ENCODE measurements at places on chromosomes 12 and 14.

- no peak for DNase-seq
These were observed 8.3 kb upstream of the PRKAG1 start for GRCh38 chr12:49026678-49027480.

DNA sequence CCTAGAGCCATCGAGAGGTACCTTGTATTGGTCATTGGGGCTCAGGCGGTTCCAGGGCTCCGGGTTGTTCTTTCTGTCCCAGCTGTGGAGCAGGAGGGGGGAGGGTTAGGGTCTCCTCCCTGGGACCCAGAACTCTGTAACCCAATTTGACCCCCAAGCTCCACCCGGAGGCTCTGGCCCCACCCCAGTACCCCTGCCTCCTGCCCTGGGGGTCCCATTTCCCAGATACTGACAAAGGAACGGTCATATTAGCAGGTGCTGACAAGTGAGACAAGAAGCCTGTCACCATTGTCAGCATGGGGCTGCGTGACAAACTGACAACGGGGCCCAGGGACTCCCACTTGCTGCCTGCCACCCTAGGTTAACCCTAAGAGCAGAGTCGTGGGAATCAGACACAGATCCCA is 6.2 kb downstream of the SHMT2 start:
- no peak for DNase-seq

DNA sequence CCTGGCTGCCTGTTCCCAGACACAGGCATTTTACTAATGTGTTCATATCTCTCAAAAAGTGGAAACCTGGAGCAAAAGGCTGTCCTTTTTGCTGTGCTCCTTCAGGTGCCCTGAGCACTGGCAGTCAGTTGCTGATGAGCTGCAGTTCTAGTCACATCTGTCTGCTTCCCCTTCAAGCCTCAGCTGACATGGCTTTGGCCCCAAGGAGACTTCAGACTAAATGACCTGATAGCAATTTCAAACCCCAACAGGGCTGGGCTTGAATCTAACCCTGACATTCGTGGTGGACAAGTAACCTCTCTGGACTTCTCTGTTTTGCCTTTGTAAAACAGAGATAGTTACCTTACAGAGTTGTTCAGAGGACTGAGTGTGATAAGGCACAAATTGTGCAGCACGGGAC is 5.7 kb downstream of the SERPINA9 start:
- DNase-seq = no peak

DNA sequence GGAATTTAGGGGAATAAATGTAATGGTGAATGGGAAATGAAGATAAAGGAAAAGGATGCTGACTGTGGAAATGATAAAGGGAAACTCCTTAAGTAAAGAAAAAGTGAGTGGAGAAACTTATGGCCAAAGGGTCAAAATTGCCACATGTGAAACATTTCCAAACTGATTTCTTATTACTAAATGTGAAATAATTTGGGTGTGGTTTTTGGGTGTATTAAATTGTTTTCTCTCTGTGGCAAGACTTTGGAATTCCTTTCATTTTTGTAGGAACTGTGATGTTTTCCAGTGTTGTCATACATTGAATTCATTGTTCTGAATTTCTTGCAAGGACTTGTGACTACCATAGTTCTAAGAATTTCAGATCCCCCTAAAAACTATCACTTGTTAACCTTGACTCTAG is 1891.5 kb upstream of the SEL1L start:
- peak; percentile 79 for DNase-seq

DNA sequence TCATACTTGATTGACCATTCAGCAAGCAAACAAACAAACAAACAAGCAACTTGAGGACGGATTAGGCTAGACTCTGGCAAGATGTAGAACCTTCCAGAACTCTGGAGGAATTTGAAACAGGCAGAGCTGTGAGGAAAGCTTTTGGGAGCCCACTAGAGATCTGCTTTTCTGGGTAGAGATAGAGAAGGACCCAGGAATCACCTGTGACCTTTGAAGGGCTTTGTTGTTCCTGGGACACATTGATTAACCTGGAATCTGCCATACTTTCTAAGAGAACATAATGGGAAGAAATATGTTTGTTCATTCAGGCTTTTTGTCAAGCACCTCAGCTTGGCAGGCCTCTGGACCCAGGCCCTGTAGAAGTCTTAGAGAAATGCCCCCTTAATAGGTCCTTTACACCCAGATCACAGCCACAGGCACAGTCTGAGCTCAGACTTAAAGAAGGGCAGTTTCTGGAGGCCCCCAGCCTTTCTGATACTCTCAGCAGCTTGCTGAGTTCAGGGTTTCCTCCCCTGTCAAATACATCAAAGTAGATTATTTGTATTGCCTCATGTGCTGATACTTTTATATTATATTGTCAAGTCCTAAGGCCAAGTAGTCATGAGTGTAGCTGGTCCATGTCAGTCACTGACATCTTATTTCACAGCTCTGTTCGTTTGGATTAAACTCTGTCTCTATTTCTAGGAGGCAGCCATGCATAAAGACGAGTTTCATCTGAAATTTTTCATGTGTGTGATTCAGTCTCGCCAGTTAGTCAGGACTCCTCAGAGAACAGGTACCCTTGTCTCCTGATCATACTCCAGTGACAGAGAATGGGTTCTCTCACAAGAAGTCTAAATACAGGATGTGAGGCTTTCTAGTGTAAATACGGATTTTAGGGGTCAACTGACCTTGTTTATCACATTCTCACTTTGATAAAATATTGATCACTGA is 1.1 kb upstream of the SENP1 start:
- no peak for DNase-seq

DNA sequence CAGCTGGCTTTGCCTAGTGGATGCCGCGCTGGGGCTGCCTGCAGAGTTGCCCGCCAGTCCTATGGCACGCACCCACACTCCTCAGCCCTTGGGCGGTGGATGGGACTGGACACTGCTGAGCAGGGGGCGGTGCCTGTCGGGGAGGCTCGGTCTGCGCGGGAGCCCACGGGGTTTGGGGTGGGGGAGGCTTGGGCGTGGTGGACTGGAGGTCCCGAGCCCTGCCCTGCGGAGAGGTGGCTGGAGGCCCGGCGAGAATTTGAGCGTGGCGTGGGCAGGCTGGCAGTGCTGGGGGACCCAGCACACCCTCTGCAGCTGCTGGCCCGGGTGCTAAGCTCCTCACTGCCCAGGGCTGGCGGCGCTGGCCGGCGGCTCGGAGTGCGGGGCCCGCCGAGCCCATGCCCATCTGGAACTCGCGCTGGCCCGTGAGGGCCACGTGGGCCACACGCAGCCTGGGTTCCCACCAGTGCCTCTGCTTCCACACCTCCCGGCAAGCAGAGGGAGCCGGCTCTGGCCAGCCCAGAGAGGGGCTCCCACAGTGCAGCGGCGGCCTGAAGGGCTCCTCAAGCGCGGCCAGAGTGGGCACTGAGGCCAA is 68.1 kb downstream of the ETNK1 start:
- no peak for DNase-seq

DNA sequence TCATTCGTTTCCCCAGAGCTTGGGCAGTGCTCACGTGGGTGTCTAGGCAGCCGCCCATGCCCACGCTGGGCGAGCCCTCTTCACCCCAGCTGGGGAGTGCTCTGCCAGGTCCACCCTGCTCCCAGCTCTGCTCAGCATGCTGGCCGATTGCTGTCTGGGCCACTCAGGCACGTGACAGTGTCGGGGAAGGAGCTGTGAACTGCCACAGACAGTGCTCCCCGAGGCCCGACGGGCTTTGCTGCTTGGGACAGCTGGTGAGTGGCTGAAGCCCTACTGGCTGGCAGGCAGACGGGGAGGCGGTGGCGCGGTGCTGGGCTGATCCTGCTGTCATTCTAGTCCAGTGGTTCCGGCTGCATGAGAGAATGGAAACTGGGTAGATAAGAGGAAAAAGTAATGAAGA is 15.8 kb downstream of the NOC4L start:
- DNase-seq = no peak

DNA sequence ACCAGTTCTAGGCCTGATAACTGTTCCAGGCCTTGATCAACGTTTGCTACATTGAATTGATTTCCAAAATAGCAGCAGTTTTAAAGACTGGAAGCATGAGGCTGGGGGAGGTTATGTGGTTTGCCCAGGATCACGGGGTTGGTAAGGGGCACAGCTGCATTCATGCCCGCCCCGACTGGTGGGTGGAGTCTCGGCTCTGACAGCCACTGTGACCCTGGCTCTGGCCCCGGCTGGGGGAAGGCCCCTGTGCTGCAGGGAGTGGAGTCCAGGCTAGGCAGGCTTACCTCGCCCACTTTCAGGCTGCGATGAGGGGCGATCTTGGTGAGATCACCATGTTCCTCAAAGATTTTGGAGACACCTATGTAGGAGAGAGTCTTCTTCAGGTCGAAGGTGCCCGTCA is 13.3 kb upstream of the SERPINA9 start:
- DNase-seq = no peak

DNA sequence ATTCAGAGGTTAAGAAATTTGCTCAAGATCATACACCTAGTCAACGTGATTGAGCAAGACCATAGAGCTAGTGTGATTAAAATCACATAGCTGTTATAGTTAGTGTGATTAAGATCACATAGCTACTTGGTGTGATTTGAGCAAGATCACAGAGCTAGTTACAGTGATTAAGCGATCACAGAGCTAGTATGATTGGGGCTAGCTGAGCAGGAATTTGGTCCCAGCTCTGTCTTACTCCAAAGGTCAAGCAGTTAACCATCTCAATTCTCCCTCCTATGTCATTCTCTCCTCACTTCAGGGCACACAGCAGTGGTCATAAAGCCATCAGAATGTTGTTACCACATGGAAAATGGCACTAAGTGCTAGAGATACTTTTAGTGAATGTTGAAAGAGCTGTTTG is 158.2 kb downstream of the SPTSSA start:
- no peak for DNase-seq

DNA sequence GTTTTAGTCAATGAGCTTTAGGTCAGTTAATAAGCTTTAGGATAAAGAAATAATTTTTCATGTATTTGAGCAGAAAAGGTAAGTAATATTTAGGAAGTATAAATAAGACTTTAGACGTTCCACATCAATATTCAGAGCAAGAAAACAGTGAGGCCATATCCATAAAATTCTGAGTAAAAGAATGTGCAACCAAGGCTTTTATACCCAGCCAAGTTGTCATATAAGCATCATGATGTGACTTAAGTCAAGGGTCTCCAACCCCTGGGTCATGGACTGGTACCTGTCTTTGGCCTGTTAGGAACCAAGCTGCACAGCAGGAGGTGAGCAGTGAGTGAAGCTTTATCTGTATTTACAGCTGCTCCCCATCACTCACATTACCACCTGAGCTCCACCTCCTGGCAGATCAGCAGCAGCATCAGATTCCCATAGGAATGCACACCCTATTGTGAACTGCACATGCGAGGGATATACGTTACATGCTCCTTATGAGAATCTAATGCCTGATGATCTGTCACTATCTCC is 74.1 kb downstream of the ZNF664 start:
- no peak for DNase-seq

GRCh38 chr12:107454109-107454830 is 231.3 kb upstream of the PWP1 start:
- no peak for DNase-seq

DNA sequence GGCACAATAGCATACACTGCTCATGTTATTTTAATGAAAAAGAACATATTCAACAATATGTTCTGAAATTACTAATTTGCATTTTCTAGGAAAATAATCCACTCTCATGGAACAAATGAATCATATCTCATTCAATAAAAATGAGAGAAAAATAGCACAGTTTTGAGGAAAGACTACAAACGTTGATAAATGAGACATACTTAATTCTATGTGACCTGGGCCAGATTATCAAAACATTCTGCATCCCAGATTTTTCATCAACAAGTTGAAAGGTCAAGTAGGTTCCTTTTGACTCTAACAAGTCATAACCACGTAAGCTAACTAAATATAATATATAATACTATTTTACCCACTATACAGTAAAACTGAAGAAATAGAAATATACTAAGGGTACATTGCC is 296.7 kb downstream of the CEP128 start:
- DNase-seq = no peak

DNA sequence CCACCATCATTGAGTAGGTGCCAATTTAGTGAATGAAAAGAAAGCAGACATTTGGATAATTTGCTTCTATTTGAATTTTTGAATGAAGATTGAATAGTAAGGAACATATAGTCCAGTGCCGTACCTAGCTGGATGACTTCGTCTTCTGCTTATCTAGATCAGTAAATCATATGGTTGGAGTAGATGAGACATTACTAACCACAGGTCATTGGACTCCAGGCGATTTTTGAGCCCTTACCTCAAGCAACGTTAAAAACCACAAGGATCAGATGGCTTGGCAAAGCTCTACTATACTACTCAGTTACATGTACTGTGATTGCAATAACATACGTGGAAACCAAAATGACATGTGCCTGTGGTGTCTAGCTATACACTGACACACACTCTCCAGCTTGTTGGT is 1.7 kb upstream of the SPATS2 start:
- peak; percentile 70 for DNase-seq

- no peak for DNase-seq
These were observed 462.9 kb upstream of the USP15 start for GRCh38 chr12:61797266-61797665.

DNA sequence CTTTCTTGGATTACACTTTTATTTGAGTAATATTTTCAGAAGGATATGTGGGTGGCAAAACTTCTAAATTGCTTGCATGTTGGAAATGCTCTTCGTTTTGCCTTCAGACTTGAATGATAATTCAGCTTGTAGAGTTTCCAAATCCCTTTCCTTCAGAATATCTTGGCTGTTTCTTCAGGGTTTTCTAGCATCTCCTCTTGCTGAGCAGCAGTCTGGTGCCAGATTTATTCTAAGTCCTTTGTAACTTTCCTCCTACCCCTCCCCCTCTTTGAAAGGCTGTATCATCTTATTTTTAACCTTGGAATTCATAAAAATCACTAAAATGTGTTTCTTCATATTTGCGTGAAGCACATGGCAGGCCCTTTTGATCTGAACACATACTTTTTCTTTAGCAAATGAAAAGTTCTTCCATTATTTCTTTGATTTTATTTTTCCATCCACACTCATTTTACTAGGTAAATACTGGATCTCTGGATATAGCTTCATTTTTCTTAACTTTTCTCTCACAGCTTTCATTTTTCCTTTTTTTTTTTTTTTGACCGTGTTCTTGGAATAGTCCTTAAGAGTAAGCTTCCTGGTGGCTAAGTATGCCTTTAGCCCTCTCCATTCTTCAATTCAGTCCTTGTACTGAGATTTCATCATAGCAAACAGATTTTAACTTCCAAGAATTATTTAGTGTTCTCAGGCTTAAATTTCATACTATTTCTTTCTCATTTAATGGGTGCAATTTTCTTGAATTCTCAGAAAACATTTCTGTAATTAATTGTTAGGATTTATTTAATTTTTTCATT is 102.0 kb downstream of the SLC38A4 start:
- no peak for DNase-seq

DNA sequence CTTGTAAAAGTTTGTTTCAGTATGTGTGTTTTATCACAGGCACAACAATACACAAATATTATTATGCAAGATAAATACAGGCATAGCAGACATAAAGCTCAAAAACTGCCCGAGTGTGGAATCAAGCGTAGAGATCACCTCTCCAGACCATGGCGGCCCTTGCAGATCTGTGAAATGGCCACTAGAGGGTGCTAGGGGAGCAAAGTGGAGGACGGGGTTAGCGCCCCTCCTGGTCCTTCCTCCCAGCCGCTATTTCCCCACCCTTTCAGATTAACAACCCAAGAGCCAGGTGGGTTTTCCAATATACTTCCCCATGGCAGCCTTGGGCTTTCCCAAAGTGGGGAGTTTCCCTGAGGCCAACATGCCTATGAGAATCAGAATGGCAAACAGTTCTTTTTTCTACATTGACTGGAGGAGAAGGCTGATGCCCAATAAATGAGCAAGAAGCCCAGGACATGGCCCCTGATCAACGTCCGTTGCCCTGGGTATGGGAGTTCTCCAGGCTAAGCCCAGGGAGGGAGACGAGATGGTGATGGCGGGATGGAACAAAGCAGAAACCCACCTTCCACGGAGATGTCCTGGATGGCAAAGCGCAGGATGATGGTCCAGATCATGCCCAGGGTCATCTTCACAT is 67.4 kb downstream of the ACTN1 start:
- DNase-seq = peak; percentile 76

All from fibroblast of skin of right biceps (primary cell).